GM23338 (cell line): ENCODE measurements at places on chromosomes 6 and 20. TPM values are rescaled to one million over a fixed set of nuclear protein-coding genes. Genes with fewer than 3 reads are reported as not detected.

DNA sequence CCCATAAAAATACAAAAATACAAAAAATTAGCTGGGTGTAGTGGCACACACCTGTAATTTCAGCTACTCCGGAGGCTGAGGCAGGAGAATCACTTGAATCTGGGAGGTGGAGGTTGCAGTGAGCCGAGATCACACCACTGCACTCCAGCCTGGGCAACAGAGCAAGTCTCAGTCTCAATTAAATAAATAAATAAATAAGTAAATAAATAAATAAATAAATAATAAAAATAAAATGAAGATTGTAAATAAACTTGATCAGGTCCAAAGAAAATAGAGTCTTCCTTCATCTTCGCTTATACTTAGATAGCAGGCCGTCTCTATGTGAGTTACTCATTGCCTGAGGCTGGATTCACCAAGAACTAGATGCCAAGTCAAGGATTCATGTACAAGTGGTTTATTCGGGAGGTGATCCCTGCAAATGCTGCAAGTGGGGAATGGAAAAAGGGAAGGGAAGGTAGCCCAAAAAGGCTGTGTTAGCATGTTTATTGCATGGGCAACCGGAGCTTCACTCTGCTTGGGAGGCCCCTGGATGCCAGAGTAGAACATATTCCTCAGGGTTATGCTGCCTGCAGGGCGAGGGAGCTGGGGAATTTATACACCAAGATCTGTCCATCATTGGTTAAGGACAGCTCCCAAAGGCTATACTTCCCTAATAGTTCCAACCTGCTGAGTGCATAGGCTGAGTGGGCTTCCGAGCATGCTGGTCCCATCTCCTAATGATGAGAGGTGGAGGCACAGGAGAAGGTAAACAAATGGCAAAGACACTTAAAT is 16.3 kb downstream of the PRND start:
- no peaks in the 10 kb centered on the region for H3K4me1 ChIP-seq
- H3K27ac ChIP-seq = no peak overlapping the region
- H3K36me3 ChIP-seq = no peaks in the 10 kb centered on the region

DNA sequence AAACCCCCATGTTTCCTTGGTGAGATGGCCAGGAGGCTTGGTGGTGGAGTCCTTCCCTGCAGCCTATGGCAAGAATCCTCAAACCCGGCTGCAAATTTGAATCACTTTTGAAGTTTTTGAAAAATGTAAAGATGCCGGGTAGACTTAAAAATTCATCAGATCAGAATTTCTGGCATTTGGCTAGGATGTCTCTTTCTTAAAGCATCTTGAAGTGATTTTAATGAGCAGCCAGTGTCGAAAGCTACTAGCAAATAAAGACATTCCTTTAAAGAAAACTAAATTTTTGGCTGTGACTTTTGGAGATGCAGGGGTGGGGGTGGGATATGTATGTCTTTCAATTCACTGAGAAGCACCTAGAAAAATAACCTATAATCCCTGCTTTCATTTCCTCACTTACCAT is 25.6 kb upstream of the NOX3 start:
- no peaks in the 10 kb centered on the region for H3K4me1 ChIP-seq
- H3K36me3 ChIP-seq = no peaks in the 10 kb centered on the region
- H3K27ac ChIP-seq = no peak overlapping the region
- H3K27me3 ChIP-seq = no peaks in the 10 kb centered on the region
- no peak overlapping the region for H3K4me3 ChIP-seq
- no peak for DNase-seq

GRCh38 chr6:39102071-39102820 is 12.7 kb downstream of the SAYSD1 start:
- H3K27me3 ChIP-seq = no peaks in the 10 kb centered on the region
- no peak overlapping the region for H3K27ac ChIP-seq
- no peak overlapping the region for H3K4me3 ChIP-seq
- H3K36me3 ChIP-seq = no peaks in the 10 kb centered on the region; the same call in 1 of the 2 replicates
- peaks cover 11% of the 10 kb centered on the region for H3K4me1 ChIP-seq
- peak; percentile 92 for DNase-seq

KIF13A gene
- 28.2 and 32.8 TPM in 2 replicates for total RNA-seq

- no peaks in the 10 kb centered on the region for H3K27me3 ChIP-seq
- no peak overlapping the region for H3K4me3 ChIP-seq
- peak overlapping the region; percentile 74; the same call in 1 of the 2 replicates for H3K27ac ChIP-seq
- H3K4me1 ChIP-seq = peaks cover 74% of the 10 kb centered on the region
- H3K36me3 ChIP-seq = no peaks in the 10 kb centered on the region
These were observed 29.6 kb downstream of the PMEPA1 start for GRCh38 chr20:57680131-57680716.

- no peaks in the 10 kb centered on the region for H3K27me3 ChIP-seq
- no peaks in the 10 kb centered on the region for H3K36me3 ChIP-seq
- no peak overlapping the region for H3K4me3 ChIP-seq
- H3K4me1 ChIP-seq = peaks cover 10% of the 10 kb centered on the region
- no peak for DNase-seq
These were observed 19.0 kb upstream of the SNRPB2 start for GRCh38 chr20:16710781-16711180.

DNA sequence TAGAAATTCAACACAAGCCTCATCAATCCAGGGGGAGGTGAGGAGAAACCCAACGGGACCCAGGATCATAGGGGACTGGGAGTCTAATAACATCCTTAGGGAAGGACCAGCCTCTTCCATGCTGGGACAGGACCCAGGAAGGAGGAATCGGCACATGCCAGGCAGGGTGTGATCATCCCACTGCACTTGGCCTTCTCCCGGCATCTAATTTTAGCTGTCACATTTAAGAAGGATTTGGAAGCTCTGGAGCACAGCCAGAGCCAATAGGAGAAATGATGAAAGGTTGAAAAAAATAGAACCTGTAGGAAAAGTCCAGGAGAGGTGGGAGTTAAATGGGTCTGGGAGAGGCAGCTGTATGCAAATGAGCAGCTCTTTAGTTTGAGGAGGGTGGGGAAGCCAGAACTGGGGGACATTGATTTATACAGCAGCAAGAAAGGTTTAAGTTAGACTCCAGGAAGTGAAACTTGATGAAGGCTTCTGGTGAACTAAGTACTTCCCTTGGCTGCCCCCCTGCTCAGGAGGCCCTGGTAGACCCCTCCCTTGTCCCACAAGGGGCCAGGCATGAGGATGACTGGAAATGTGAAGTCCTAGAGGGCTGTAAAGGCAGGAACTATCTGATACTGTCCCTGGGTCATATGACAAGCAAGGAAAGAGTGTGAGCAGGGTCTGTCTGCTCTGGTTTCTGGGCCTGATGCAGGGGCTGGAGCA is 260.3 kb downstream of the LRFN2 start:
- H3K4me1 ChIP-seq = peaks cover 42% of the 10 kb centered on the region
- DNase-seq = no peak
- H3K4me3 ChIP-seq = no peak overlapping the region
- H3K27me3 ChIP-seq = no peaks in the 10 kb centered on the region
- no peaks in the 10 kb centered on the region for H3K36me3 ChIP-seq
- no peak overlapping the region for H3K27ac ChIP-seq

- H3K27ac ChIP-seq = no peak overlapping the region
- no peak for DNase-seq
- no peak overlapping the region for H3K4me3 ChIP-seq
- H3K4me1 ChIP-seq = no peaks in the 10 kb centered on the region
These were observed 754.7 kb downstream of the DHX35 start for GRCh38 chr20:39716796-39717341.

DNA sequence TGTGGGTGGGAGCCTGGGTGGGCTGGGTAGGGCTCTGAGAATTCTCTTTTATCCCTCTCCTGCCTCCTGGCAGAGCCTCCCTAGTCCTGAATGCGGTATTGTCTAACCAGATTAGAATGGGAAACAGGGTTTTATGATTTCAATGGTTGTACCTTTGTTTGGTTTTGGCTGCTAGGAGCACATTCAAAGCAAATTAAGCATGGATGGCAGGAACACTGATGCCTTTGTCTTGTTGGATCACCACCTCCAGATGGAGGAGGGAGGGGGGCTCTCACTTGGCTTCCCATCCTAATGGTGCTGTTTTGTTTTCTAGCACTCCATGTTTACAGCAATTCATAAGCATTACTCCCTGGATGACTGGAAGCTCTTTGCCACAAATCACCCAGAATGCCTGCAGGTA is 11.6 kb downstream of the GMPR start:
- H3K4me1 ChIP-seq = no peaks in the 10 kb centered on the region; the same call in 1 of the 2 replicates
- no peak for DNase-seq
- H3K27me3 ChIP-seq = no peaks in the 10 kb centered on the region
- H3K4me3 ChIP-seq = no peak overlapping the region
- H3K36me3 ChIP-seq = no peaks in the 10 kb centered on the region

- DNase-seq = peak; percentile 22
- no peaks in the 10 kb centered on the region for H3K27me3 ChIP-seq
- H3K36me3 ChIP-seq = peaks cover 21% of the 10 kb centered on the region; the same call in 1 of the 2 replicates
These were observed 32.4 kb downstream of the THBS2 start for GRCh38 chr6:169221264-169221663.

GRCh38 chr20:45823949-45824835 is 2.9 kb downstream of the TNNC2 start:
- H3K4me1 ChIP-seq = peaks cover 15% of the 10 kb centered on the region
- peak overlapping the region; percentile 48; the same call in 1 of the 2 replicates for H3K4me3 ChIP-seq
- H3K27me3 ChIP-seq = peaks cover 9% of the 10 kb centered on the region
- no peak overlapping the region for H3K27ac ChIP-seq
- no peaks in the 10 kb centered on the region for H3K36me3 ChIP-seq

DNA sequence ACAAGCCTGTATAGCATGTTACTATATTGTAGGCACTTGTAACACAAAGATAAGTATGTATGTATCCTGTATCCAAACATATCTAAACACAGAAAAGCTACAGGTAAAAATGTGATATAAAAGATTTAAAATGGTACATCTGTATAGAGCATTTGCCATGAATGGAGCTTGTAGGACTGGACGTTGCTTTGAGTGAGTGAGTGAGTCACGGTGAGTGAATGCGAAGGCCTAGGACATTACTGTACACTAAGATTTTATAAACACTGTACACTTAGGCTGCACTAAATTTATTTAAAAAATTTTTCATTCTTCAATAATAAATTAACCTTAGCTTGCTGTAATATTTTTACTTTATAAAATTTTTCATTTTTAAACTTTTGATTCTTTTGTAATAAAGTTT is 136.9 kb downstream of the NKAIN2 start:
- H3K27ac ChIP-seq = no peak overlapping the region
- H3K27me3 ChIP-seq = no peaks in the 10 kb centered on the region
- no peaks in the 10 kb centered on the region for H3K36me3 ChIP-seq
- no peak for DNase-seq
- no peak overlapping the region for H3K4me3 ChIP-seq

C20orf144 gene
- total RNA-seq = 0.66 TPM in 1 of 2 replicates, not detected in the other

DNA sequence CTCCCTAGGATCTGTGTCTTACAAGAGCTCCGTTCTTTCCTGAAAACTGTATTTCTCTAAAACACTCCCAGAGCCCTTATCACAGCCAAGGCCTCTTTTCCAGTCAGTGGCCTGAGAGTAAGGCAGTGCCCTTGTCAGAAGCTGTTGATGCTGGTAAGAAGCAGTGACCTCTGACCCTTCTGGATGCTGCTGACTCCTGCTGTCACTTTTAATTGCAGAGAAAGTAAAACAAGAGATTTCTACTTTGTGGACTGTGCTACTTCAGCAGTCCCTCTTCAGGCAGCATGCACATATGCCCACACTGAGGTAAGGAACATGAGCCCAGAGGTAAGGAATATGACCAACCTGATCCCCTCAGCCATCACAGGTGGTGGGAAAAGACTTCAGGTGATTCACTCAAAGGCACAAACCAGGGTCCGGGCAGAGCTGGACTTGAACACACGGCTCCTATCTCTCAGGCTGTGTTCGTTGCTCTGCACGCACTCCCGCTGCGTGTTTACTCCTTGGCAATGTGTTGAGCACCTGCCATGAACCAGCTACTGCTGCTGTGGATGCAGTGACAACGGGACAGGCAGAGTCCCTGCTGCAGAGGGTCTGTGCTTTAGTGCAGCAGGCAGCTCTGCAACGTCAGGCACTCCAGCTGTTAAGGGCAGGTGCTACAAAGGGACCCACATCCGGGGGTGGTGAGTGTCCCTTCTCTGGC is 201.9 kb upstream of the CST7 start:
- H3K4me3 ChIP-seq = no peak overlapping the region
- no peak for DNase-seq
- H3K27ac ChIP-seq = no peak overlapping the region
- no peaks in the 10 kb centered on the region for H3K36me3 ChIP-seq
- no peaks in the 10 kb centered on the region for H3K27me3 ChIP-seq

PERP gene
- total RNA-seq = 20.1 and 23.7 TPM in 2 replicates

ZSCAN16 gene
- total RNA-seq = 4.7 and 10.3 TPM in 2 replicates

SSTR4 gene
- total RNA-seq = not detected in 2 replicates

DNA sequence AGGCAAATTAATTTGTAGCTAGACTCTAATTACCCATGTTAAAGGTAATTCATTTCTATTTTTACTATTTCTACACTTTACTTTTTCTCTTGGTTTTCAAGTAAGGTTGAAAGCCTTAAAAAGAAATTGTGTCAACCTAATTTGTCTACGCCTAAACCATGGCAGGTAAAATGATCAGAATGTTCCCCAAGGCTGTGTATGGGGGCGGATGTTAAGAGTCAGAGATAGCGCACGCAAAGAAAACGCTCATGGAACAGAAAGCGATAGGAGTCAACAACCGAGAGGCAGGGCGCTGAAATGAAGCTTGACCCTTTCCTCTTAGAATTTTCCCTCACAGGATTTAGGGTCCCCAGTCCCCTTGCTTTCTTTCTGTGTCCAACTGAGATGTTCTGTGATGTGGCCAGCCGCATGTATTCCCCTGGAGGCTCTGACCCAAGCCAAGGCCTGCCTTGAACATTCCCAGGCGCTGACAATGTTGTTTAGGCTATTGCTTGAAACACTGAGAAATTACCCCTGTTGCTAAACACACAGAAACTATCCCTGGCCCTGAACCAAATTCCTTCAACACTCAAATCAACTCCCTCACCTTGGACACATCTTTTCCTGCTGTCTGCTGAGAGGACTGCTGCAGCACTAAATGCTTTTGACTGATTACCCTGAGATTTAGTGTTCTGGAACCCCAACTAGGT is 10.9 kb downstream of the PSMB1 start:
- no peaks in the 10 kb centered on the region for H3K4me1 ChIP-seq
- no peak overlapping the region for H3K4me3 ChIP-seq
- H3K27ac ChIP-seq = no peak overlapping the region
- H3K27me3 ChIP-seq = no peaks in the 10 kb centered on the region
- H3K36me3 ChIP-seq = peaks cover 59% of the 10 kb centered on the region
- no peak for DNase-seq

PLA2G7 gene
- 1.7 and 2.8 TPM in 2 replicates for total RNA-seq

DNA sequence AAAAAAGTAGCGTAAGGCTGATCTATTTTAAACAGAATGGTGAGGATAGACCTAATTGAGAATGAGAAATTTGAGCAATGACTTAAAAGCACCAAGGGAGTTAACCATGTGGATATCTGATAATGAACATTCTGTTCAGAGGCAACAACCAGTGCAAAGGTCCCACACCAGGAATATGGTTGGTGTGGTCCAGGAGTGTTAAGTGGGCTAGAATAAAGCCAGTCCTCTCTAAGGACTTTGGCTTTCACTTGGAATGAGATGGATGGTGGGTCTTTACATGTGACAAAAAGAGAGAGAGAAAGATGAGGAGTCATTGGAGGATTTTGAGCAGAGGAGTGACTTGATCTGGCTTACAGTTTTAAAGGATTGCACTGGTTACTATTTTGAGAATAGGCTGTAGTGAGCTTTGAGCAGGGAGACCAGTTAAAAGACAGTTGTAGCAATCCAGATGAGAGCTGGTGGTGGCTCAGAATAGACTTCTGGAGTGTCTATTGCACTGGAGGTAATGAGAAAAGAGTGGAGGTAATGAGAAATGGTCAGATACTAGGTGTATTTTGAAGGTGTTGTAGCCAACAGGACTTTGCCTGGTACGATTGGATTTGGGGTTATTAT is 89.8 kb downstream of the SCAF8 start:
- no peak overlapping the region for H3K4me3 ChIP-seq
- no peak overlapping the region for H3K27ac ChIP-seq
